ENCODE measurements at places on chromosomes 3 and 15.

- DNase-seq = no peak
These were observed 48.5 kb downstream of the ANAPC13 start for GRCh38 chr3:134437211-134437752.

DNA sequence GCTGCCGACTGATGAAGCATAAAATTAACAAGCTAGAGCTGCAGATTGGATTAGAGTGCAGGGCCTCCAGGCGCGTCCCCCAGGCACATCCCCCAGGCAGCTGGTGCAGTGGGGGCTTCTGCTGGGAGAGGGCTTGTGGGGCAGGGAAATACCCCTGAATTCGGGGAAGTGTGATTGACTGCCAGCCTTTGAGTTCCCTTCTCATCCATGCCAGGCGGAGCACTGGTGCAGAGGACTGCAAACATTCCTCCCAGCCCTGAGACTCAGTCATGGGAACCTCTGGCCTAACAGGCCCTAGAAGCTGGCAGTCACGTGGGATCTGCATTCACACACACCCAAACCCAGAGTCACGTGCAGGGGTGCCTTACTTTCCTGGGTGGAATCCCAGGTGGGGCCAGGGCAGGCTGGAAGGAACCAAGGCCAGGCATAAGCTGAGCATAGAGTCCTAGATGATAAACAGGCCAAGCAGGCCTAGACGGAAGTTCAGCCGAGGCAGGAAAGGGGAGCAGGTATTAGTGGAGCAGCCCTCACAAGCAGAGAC lies 46.2 kb upstream of the SEC22A start:
- no peak for DNase-seq

GRCh38 chr3:14989943-14990779 lies 42.8 kb downstream of the NR2C2 start:
- DNase-seq = no peak

DNA sequence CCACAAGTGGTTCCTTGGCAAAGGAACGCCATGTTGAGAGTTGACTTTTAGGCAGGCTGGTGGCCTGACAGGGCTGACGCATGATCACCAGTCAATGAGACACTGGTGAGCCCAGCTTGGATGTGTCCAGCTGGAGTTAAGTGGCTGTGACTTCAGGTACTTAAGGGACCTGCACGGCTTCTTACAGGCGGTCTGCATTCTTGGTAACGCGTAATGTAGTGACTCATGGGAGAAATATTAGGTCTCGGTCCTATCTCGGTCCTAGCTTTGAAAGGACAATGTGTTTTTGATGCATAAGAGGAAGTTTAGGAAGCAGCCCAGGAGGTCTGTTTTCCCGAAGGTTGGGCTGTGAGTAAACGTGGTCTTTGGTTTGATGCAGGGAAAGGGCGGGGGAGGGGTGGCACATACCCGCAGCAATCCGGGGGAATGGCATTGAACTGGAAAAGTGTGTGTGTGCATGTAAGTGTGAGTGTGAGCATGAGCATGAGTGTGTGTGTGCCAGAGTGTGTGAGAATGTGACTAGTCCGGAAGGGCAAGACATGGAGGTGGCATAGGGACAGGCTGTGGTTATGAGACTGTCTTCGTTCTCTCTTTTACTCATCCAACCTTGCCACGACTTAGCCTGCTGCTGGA lies 55.3 kb downstream of the FAM43A start:
- DNase-seq = no peak

GRCh38 chr3:83317605-83318004 lies 1556.2 kb upstream of the GBE1 start:
- DNase-seq = no peak

GRCh38 chr3:63202529-63202928 lies 75.6 kb upstream of the SYNPR start:
- no peak for DNase-seq

GRCh38 chr3:30511524-30512251 lies 94.7 kb upstream of the TGFBR2 start:
- no peak for DNase-seq

DNA sequence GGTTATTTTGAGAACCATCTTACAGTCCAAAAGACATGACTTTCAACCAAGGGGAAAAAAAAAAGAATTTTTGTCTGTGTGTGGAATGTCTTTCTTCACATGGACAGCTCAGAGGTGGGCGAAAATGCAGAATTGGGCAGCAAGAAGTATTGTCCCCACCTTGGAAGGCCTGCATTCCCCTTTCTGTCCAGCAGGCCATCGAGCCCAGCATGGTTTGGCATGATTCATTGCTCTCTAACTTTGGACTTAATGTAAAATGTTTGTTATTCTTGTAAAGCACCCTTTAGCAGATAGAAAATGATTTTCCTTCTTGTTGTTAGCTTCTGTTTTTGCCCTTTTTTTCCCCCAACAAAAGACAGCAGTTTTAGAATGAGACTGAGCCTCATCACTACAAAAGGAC lies 12.4 kb downstream of the MYO1E start:
- DNase-seq = no peak

DNA sequence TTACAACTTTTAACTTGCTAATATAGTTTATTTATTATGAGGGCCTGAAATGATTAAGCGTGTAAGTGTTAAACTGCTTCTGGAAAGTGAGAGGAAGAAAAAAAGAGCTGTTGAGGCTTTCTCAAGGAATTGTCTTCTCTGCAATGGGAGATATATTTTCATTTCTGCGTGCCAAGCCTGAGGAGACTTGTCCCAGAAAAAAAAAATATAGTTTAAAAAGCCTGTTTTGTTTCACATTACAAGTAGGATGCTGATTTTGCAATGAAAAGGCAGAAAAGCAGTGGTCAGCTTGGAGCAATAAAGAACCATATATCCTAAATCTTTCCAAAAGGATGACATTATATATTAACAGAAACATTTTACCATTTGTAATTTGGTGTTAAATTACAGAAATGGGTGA lies 115.5 kb downstream of the GMNC start:
- DNase-seq = no peak

DNA sequence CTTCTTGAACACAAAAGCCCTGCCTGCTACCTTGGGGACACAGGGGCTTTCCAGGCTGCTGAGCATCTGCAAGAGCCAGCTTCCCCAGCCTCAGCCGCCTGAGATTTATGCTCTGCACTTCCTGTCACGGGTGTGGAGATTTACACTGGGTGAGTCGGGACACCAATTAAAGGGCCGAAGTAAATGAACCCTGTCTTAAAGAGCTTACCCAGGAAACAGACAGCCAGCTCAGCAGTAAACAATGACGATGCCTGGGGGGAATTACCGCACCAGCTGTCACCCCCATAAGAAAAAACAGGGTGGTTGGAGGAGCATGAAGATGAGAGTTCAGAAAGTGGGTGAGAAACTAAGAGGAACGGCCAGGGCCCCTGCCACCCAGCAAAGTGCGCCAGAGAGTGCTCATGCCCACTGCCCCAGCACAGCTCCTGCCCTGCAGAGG lies 37.5 kb upstream of the IQSEC1 start:
- peak; percentile 66 for DNase-seq

DNA sequence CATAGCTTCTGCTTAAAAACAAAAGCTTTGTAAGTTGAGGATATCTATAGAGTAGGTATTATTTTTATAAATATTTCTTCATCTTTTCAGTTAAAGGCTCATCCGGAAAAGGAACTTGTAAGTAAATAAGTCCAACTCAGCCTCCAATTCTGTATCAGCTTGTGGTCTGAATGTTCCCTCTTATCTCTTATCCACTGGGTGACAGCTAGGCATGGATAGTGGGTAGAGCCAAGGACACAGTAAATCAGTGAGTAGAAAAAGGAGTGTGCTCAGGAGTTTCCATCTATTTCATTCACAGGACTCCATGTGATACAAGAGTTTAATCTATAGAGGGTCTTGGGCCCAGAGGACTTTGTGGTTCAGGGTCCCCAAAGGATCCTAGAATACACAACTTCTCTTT lies 50.9 kb downstream of the FRMD5 start:
- DNase-seq = no peak

- DNase-seq = no peak
These were observed 268.3 kb downstream of the UACA start for GRCh38 chr15:70494852-70495571.

DNA sequence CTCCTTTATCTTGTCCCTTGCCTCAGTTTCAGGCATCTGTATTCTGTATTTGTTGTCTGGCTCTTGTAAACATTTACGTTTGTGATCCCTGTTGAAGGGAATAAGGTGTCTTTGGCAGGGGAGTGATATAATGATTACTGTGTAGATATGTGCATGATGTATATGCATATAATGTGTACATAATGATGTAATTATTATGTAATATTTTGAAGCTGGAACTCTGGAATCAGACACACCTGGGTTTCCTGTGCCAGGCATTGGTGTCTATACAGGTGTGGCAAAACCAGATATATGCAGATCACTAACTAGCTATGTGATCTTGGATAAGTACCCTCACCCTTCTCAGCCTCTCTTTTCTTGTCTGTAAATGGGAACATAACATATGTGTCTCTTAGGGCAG lies 241.2 kb upstream of the FEZF2 start:
- no peak for DNase-seq

- DNase-seq = no peak
These were observed 62.2 kb upstream of the ADCY5 start for GRCh38 chr3:123511084-123511483.

- DNase-seq = no peak
These were observed 40.0 kb downstream of the ADAMTS9 start for GRCh38 chr3:64647825-64648224.

DNA sequence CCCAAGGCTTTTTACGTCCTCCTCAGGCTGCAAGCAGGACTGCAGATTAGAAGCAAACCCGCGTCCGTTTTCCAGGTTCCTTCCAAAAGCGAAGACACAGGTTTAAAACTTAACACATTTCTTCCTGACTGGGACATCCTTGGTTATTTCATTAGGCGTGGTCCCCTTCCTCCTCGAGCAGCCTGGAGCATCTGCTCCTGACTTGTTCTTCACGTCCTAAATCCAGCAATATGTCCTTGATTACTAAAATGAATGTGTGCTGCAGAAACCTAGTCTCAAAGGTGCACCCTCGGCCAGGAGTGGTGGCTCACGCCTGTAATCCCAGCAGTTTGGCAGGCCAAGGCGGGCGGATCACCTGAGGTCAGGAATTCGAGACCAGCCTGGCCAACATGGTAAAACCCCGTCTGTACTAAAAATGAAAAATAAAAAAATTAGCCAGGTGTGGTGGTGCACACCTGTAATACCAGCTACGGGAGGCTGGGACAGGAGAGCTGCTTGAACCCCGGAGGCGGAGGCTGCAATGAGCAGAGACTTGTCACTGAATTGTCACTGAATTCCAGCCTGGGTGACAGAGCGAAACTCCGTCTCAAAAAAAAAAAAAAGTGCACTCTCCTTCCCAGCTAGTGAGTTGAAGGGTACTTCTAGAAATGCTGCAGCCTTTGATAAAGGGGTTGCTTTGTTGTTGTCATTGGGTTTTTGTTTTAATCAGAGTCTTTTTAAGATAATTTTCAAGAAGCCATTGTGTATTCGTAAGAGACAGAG lies 842 bp upstream of the LRIG1 start:
- no peak for DNase-seq

GRCh38 chr15:91302588-91303439 lies 202.8 kb downstream of the SV2B start:
- peak; percentile 35 for DNase-seq

DNA sequence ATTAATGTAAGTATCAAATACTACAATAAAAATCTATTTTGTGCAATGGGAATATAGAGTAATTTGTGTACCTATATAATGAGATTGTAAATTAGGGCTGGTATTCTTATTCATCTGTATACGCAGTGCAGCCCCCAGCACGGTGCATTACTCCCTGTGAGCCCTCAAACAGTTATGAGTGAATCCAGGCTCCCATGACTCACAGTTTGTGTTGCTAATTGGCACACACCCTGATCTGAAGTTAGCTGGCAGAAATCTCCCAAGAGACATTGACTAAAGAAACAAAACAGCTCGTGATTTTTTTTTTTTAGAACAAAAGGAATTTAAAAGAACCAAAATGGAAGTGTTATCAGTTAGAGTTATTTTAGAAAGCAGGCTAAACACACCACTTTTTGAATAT lies 15.7 kb downstream of the GK5 start:
- no peak for DNase-seq

GRCh38 chr3:99634881-99635280 lies 3.5 kb upstream of the COL8A1 start:
- DNase-seq = no peak

GRCh38 chr15:61126811-61127210 lies 102.3 kb downstream of the RORA start:
- DNase-seq = no peak

DNA sequence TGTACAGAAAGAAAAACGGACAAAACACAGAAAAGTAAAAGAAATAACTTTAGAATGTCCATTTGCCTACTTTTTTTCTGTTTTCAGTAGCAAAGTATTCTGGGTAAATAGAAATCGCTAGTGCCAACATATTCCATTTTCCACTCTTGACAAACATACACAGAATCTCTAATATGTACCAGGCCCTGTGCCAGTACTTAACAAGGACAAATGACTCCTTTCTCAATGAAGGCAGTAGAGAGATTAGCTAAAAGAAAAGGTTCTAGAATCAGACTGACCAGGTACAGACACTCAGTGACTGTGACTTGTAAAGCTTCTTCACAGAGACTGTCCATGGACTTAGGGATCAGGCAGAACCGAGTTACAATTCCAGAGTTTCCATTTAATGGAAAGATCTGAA lies 165.8 kb upstream of the STAC start:
- DNase-seq = peak; percentile 9

GRCh38 chr15:77048135-77048876 lies 22.6 kb downstream of the TSPAN3 start:
- DNase-seq = no peak

DNA sequence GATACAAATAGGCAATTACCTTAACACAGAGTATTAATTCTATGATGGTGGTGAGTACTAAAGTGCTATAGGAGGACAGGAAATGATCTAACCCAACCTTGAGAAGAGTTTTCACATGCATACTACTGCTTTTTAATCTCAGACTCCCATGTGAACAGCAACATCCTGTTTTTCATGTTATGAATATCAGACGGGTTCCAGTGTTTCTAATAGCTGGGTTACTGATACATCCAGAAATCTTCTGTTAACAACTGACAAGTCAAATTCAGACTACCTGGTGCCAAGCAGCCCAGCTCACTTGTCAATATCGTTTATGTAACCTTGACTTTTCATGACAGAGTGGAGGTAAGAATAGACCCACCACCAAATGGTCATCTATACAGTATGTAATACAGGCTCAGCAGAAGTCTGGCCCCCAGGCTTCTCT lies 220.2 kb upstream of the COL8A1 start:
- DNase-seq = no peak

DNA sequence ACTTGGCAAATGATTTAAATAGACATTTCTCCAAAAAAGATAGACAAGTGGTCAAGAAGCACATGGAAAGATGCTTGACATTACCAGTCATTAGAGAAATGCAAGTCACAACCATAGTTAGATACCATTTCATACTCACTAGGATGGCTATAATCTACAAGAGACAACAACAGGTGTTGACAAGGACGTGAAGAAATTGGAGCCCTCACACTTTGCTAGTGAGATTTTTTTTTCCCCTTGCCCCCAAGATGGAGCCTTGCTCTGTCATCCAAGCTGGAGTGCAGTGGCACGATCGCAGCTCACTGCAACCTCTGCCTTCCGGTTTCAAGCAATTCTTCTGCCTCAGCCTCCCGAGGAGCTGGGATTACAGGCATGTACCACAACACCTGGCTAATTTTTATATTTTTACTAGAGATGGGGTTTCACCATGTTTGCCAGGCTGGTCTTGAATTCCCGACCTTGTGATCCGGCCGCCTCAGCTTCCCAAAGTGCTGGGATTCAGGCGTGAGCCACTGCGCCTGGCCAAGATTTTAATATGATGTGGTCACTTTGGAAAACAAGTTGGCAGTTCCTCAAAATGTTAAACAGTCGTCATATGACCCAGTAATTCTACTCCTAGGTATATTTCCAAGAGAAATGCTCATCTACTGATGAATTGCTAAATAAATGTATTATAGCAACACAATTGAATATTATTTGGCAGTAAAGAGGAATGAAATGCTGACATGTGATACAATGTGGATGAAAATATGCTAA lies 103.3 kb downstream of the ATG7 start:
- no peak for DNase-seq

Data from NCI-H524 treated with DMSO at 0.1 percent for 48 hours (cell line).